ENCODE measurements at places on chromosomes 3 and 15.
A peak's percentile ranks its signal among the peaks of the same experiment; 100 is the strongest.

DNA sequence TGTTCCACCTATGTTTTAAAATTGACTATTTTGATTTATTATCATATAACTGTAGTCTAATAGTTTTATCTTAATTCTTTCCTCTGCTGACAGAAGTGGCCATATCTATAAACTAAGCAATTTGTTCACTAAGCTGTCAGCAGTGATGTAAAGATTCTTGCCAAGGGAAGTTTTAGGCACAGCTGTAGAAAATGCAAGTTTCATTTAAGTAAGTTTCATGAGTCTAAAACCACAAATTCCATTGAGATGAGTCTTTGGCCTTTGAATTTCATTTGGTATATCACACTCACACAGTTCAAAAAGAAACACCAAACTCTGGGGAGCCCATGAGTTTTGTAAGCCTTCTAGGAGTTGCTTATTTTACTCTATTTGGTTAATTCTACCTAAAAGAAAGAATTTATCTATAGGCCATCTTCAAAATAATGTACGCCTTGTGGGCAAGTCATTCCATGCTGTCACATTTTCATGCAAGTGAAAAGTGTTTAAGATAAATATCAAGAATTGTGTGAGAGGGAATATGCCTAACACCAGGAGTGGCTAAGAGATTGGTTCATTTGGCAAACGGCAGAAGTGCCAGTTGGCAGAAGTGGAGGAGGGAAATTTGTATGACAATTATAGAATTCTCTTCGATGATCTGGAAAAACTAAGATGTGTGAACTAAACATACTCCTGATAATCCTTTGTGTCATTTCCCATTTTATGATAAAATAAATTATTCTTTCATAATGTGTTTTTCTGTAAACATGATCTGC lies 292.9 kb downstream of the ZIC4 start:
- DNase-seq: no peak

DNA sequence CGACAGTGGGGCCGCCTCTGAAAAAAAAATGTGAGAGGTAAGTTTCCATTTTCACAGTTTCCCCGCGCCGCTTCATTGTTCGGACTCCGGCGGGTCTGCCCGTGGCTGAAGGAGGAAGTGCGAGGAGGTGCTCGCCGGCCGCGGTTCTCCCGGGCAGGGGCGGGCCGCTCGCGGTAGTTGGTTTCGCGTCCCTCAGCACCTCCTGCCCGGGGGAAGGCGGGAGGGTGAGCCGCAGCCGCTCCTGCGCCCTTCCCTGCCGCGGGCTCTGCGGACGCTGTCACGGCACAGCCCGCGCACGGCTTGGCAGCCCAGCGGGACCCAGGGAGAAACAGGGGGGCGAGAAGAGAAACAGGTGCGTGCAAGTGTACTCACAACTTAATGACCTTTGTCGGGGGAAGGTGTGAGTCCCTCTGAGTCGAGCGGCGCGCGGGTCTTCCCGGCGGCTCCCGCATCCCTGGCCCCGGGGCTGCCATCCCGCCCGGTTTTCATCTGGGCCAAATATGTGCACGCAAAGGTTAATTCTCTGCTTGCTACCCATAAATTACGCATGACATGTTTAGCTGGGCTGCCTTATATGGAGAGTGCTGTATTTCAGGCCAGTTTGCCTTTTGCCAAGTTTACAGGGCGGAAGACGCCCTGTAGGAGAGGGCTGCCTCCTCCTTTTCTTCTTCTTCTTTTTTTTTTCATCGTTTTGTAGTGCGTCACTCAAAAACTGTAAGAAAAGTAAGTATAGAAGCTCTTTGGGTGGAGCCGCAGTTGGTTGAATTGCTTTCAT lies 514 bp downstream of the MBNL1 start:
- no peak for DNase-seq

DNA sequence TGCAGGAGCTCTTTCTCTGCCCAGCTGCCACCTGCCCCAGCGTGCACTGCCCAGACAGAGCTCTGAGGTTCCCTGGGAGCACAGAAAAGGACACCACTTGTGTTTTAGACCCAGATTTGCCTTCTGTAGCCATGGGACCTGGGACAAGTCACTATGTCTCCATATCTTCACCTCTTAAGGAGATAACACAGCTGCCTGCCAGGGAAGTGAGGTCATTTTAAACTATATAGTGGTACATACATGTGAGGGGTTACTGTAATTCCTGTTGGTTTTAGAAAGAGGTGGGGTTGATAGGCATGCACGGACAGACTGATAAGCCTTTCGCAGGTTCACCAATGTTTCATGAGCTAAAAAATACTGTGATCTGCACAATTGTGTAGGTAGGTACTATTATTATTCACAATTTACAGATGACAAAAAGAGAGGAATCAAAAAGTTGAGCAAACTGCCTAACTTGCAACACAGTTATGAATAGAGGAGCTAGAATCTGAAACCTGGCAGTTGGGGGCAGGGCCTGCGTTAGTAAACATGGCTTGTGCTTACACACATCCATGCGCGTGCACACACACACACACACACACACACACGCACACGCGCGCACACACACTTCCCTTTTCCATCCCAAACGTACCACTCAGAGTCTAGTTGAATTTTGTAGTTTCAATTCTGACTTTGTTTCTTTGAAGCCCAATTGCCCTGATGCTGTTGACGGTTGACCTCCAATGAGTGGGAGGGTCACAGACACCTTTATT lies 193.6 kb downstream of the FAM43A start:
- no peak for DNase-seq

GRCh38 chr15:71114887-71115566 lies at the start of gene THSD4:
TSS of gene THSD4 (plus strand) at chr15:71115471.
- DNase-seq: peak; percentile 12

- no peak for DNase-seq
Measured at GRCh38 chr3:147099076-147099475, 307.3 kb downstream of the ZIC4 start.

DNA sequence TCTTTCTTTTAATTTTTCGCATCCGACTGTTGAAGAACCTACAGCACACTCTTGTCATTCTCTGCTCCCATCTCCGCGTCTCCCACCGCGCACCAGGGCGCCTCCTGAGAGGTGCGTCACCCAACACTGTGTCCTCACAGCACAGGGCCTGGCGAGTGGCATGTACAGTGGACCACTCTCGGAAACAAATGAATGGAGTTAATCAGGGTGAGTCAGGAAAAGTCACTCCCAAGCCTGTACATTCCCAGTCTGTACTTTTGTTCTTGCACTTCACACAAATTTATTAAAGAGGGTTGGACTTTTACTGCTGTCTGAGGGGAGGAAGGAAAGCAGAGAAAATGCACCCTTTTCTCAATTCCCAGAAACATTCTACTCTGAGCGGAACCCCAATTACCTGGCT lies 625 bp downstream of the COL6A6 start:
- no peak for DNase-seq

DNA sequence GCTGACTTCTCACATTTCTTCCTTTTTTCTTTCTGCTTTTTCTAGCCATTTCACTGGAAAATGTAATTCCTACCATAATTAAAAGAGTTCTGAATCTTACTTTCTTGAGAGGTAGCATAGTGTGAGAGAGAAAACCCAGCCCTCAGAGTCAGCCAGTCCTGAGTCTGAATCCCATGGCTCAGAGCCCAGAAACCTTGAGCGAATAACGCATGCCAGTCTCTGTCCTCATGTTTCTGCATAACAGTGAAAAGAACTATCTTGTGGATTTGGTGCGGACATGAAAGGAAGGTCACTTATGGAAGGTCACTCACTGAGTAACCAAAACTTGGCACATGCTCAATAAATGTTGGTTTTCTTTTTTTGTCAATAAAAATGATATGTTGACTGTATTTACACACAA lies 29.3 kb upstream of the SLCO3A1 start:
- no peak for DNase-seq

GRCh38 chr3:31960793-31961431 lies 20.1 kb downstream of the OSBPL10 start:
- no peak for DNase-seq

DNA sequence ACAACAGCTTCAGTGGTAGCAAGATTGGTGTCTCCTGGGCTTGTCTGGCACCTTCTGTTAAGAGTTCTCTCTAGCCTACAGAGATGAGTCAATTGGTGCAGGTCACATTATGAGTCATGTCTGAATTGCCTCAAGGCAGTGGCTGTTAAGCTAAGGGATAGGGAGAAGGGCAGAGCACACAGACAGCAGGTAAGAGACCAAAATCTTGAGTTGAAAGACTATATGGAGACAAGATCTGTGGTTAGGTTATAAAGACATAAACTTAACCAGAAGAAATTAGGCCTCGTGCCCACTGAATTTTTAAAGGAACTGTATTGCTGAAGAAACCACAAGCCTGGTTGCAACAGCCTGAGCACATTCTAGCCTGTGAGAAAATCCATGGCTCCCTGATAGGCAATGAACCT lies 19.2 kb upstream of the KPNA1 start:
- DNase-seq: no peak

- DNase-seq: no peak
Measured at GRCh38 chr3:128311441-128311844, 155.2 kb downstream of the DNAJB8 start.

DNA sequence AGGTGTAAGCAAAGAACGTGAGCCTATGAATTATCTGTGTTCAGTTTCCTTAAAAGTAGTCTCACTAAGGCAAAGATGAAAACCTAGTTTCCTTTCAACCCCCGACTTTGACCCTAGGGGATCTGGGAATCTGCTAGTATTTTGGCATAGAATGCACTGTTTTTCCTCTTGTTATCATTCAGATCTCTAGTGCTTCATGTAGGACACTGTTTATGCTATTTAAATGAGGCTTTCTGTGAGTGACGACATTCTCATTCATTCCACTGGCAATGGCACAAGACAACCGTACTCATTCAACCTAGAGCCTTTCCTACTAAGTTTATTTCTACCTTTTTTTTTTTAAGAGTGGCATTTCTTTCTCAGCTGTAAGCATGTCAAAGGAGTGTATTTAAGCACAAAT lies 67.0 kb downstream of the CHAC1 start:
- no peak for DNase-seq

DNA sequence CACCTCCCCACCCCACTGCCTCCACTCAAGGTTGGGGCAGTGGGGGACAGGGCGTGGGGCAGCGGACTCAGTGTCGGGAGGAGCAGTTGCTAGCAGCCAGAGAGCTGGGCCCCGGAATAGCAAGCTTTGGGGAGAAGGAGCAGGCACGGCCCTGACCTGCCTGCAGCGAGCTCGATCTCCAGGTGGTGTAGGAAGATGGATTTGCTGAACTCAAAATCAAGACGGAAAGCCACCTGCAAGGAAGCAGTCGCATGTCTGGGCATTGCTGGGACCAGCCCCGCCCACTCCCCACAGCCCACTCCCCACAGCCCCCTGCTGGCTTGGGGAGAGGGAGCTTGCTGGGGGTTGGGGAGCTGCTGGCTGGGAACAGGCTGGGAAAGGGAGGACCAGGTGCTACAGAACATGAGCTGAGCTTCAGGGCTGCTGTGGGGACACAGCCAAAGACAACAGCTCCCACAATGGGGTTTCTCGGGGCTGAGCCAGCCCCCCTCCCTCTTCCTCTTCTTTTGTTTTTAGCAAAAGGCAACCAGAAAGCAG lies 38.0 kb downstream of the FEM1B start:
- DNase-seq: no peak

GRCh38 chr15:67690936-67691335 lies 134.4 kb upstream of the SKOR1 start:
- DNase-seq: no peak

GRCh38 chr3:71806736-71807135 lies 21.8 kb upstream of the PROK2 start:
- no peak for DNase-seq

DNA sequence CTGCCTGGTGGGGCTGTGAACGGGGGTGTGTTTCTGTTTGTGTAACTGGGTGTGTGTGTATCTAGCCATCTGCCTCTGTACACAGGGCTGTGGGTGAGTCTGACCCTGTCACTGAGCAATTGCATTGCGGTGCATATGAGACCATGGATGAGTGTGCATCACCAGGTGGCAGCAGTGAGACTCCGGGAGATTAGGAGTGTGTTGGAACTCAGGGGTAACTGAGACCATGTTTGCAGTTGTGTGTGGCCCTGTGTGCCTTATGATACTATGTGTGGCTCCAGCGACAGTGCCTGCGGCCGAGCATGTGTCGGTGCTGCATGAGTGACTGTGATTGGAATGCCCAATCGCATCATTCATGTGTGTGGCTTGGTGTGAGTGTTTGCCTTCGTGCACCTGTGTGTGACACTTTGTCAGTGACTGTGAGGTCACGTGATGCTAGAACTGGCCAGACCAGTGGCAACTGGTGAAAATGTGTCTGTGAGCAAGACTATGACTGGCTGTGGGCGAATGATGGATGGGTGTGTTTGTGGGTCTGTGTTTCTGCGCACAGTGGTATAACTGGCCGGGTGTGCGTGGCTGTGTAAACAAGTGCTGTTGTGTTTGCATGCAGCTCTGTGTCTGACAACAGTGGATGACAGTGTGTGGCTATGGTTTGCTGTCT lies 14.0 kb downstream of the VILL start:
- no peak for DNase-seq

GRCh38 chr3:123226549-123226948 lies 24.8 kb downstream of the SEC22A start:
- DNase-seq: no peak

DNA sequence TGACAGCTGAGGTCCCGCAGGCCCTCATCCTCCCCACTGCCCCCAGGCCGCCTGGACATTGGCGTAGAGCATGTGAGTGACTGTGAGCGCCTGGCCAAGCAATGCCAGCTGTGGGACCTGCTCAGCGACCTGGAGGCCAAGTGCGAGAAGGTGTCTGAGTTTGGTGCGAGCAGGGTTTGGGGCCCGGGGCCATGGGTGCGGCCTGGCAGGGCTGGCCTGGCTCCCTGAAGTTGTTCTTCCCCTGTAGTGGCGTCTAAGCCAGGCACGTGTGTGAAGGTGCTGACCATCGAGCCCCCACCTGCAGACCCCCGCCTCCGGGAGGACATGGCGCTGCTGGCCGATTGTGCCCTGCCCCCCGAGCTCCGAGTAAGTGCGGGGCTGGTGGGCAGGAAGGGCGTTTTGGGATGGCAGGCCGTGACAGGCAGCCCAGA lies 4.2 kb downstream of the ABTB1 start:
- DNase-seq: no peak

GRCh38 chr3:62355703-62356102 lies 17.6 kb downstream of the FEZF2 start:
- DNase-seq: no peak

DNA sequence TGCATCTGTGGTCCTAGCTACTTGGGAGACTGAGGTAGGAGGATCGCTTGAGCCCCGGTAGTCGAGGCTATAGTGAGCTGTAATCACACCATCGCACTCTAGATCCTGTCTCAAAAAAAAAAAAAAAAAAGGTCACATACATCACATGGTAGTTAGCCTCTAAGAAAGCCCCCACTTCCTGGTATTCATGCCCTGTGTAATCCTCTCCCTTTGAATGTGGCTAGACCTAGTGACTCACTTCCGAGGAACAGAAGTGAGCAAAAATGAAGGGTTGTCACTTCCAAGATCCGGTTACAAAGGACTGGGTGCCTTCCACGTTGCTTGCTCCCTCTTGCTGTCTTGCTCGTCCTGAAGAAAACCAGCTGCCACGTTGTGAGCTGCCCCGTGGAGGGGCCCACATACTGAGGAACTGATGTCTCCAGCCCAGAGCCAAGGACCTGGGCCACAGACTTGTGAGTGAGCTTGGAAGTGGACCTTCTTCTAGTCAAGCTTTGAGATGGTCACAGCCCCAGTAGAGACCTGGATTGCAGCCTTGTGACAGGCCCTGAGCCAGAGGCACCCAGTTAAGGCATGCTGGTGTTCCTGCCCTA lies 12.6 kb upstream of the LCTL start:
- no peak for DNase-seq
